GM04503 (cell line): ENCODE measurements at places on chromosomes 2 and 18.
A peak's percentile ranks its signal among the peaks of the same experiment; 100 is the strongest.

- no peak for DNase-seq
Measured at GRCh38 chr2:206098471-206098870, 12.5 kb upstream of the INO80D start.

DNA sequence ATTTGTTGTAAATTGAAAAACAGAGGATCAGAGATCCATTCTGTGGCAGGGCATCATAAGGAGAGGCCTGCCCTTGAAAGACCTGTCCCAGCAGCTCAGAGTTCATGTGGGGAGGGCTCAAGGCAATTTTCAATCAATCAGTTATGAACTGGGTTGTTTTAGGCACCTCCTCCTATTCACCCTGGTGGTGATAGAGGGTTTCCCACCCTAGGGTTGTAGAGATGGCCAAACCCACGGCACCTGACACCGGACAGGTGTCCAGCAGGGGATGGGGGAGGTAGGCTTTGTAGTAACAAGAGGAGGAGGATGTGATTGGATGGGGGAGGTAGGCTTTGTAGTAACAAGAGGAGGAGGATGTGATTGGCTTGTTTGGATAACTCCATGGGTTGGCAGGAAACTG, 205.7 kb downstream of the SOCS6 start:
- DNase-seq, result no peak

- DNase-seq, result no peak
Measured at GRCh38 chr2:157489983-157490382, 46.1 kb upstream of the CYTIP start.

- DNase-seq, result no peak
Measured at GRCh38 chr2:45640576-45640975, 10.9 kb upstream of the PRKCE start.

DNA sequence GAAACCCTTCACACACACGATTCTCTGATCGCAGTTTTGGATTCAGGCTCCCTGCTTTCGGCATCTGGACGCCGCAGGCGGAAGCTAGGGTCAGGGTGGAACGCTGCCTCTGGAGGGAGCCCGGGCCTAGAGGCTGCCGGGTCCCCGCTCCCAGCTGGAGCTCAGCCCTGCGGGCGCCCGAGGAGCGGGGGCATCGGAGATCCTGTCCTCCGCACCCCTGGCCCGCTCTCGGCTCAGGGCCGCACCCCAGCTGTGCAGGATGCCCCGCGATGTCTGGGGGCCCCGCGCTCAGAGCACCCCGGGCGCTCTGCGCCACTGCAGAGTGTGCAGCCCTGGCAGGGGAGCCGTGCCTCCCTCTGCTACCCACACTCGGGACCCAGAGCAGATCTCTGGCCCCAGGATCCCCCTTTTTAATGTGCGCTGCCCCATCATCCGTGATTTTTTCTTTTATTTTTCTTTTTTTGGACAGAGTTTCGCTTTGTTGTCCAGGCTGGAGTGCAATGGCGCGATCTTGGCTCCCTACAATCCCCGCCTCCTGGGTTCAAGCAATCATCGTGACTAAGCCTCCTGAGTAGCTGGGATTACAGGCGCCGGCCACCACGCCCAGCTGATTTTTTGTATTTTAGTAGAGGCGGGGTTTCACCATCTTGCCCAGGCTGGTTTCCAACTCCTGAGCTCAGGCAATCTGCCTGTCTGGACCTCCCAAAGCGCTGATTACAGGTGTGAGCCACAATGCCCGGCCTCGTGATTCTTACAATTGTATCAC, 54.8 kb upstream of the TUBA3E start:
- no peak for DNase-seq

- no peak for DNase-seq
Measured at GRCh38 chr2:200258081-200258480, 48.4 kb upstream of the SPATS2L start.

DNA sequence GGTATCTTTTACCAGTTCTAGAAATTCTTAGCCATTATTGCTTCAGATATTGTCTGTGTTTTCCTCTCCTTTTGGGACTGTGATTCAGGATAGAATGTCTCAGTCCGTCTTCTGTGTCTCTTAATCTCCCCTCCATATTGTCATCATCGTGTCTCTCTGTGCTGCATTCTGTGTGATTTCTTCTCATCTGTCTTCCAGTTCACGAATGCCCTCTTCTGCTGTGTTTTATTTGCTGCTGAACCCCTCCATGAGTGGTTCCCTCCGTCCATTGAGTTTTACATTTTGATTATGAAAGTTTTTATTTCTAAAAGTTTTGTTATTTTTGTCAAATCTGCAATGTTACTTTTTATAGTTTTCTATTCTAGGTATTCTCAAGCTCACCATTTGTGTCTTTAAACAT, 11.7 kb downstream of the D2HGDH start:
- no peak for DNase-seq

GRCh38 chr2:225104321-225104720, 62.1 kb upstream of the DOCK10 start:
- no peak for DNase-seq

- DNase-seq, result no peak
Measured at GRCh38 chr18:484749-485464, 15.6 kb downstream of the COLEC12 start.

- DNase-seq, result no peak
Measured at GRCh38 chr18:9008709-9009635, 93.5 kb upstream of the NDUFV2 start.

DNA sequence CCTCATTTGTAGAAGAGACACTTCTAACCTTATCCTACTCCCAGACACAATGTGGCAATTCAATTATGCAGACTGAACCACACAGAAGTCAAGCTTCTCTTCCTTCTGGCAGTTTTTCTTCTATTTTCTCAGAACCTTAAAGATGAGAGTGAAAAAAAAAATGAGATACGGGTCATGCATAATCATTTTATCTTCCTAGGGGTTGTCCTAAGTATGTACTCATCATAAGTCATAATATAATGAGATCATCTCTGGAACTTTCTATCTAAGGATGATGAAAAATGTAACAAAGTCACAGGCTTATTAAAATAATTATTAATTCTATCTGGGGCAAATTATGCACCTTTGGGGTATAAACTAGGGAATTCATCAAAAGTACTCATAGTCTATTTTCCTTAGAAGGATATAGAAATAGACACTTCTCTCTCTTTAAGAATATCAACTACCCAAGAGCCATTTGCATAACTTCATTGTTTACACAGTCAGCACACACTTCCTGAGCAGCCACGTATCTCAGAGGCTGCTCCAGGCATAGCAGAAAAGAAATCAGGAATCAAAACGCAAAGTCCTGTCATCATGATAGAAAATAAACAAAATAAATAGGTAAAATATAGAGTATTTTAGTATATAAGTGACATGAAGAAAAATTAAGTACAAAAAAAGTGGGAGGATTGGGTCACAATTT, 345.9 kb upstream of the SPHKAP start:
- no peak for DNase-seq

DNA sequence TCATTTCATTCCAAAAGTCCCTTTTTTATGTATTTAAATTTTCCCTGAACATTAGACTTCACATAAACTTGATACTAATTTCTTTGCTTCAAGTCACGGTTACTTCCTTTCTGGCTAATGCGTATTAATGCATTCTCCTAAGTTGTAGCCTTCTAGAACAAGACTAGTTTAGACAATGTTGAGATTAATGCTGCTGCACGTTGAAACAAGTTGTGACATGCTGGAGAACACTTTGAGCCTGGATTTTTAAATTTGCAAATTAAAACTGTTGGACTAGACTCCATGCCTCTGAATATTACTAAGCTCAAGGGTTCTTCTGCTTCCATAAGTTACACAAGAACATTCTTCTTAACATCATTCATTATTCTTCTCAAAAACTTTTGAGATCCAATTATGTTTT, 29.1 kb downstream of the ID2 start:
- no peak for DNase-seq

- DNase-seq, result no peak
Measured at GRCh38 chr18:41681138-41681880, 273.7 kb upstream of the PIK3C3 start.

DNA sequence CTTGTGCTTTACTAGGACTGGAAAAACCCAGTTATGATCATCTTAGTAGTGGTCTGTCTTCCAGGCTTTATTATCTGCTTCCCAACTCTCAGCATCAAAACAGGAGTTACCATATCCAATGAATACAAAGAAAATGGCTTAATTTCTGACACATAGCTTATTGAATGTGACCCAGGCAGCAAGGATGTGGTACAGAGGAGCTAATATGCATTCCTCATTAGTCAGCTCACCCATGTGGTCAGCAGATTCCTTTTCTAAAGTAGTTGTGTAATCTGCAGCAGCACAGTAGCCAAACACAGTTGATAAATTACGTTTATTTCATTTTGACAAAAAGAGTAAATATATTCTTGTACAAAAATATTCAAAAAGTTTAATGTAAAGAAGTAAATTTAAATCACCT, 43.6 kb downstream of the TSPYL6 start:
- DNase-seq, result peak; percentile 89

GRCh38 chr2:237042101-237042500, 43.6 kb upstream of the COPS8 start:
- DNase-seq, result no peak

DNA sequence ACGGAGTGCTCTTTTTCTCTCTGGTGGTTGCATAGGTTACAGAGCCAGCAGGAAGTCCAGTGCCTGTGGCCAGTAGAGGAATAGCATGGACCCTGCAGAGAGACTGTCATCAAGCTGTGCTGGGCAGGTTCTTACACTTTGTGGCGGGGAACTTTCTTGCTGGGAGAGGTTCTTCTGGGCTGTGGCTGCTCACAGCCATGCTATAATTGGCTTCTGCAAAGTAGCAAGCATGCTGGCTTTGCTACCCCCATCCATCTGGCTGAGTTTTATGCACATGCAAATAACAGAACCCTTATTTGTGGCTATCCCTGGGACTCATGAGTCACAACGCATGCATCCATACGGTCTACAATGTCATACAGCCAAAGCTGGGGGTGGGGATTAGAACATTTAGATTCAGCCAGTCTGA, 68.9 kb downstream of the PLCL1 start:
- DNase-seq, result no peak

GRCh38 chr2:176473177-176473576, 203.9 kb downstream of the MTX2 start:
- no peak for DNase-seq

- DNase-seq, result no peak
Measured at GRCh38 chr2:120680136-120680761, 55.4 kb upstream of the GLI2 start.

- DNase-seq, result no peak
Measured at GRCh38 chr18:39455285-39455684, 1889.7 kb upstream of the CELF4 start.

- no peak for DNase-seq
Measured at GRCh38 chr2:47510745-47511144, 107.8 kb downstream of the MSH2 start.

DNA sequence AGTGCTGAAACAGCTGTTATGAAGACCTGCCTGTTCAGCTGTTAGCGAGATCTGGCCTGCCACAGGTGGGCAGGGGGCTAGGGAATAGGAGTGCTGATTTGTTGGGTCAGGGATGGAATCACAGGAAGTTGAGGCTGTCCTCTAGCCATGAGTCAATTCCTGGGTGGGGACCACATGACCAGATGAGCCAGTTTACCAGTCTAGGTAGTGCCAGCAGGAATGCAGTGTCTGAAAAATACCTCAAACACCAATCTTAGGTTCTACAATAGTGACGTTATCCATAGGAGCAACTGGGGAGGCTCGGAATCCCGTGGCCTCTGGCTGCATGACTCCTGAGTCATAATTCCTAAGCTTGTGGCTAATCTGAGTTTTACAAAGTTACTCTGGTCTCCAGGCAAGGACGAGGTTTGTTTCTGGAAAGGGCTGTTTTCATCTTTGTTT, 44.9 kb downstream of the DYSF start:
- DNase-seq, result peak; percentile 64

DNA sequence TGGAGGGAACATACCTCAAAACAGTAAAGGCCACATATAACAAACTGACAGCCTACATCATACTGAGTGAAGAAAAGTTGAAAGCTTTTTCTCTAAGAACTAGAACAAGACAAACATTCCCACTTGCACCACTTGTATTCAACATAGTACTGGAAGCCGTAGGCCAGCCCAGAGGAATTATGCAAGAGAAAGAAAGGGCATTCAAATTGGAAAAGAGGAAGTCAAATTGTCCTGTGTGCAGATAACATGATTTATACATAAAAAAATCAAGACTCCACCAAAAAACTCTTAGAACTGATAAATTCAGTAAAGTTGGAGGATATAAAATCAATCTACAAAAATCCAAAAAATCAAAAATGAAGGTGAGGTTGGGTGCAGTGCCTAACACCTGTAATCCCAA, 8.0 kb upstream of the KDM3A start:
- no peak for DNase-seq

DNA sequence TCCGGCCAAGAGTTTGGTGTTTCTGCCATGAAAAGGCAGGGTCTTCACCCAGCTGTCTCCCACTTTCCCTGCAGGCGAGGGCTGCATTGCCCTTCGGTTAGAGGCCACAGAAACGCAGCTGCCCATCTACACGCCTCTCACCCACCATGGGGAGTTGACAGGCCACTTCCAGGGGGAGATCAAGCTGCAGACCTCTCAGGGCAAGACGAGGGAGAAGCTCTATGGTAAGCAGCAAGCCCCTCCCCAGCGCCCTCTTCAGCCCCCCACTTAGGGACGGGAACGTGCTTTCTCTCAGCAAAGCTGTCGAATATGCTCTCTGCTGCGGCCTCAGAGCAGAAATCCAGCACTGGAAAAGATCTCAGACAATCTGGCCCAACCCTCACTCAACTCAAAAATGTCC, 57.7 kb upstream of the ATG16L1 start:
- DNase-seq, result no peak

GRCh38 chr2:61759005-61759404, 94.9 kb downstream of the FAM161A start:
- peak; percentile 72 for DNase-seq

DNA sequence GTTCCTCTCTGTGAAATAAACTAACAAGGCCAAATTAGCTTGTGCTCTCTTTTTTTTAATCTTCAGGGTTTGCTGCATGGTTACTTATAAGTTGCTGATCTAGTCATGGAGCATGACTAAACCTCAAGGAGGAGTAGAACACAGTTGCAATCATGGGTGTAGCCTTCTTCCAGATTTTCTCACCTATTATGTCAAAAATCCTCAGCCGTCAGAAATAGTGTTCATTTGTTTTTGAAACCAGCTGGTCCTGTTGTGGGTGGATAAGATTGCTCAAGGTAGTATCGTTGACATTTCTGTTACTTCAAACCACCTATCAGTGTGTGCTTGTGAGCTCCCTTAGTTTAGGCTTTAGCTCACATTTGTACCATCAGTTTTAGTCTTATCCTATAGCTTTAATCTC, 11.2 kb downstream of the RELCH start:
- DNase-seq, result no peak

GRCh38 chr2:47558116-47558767, 155.3 kb downstream of the MSH2 start:
- DNase-seq, result no peak

GRCh38 chr18:11147371-11147951, 1.9 kb downstream of the PIEZO2 start:
- no peak for DNase-seq

DNA sequence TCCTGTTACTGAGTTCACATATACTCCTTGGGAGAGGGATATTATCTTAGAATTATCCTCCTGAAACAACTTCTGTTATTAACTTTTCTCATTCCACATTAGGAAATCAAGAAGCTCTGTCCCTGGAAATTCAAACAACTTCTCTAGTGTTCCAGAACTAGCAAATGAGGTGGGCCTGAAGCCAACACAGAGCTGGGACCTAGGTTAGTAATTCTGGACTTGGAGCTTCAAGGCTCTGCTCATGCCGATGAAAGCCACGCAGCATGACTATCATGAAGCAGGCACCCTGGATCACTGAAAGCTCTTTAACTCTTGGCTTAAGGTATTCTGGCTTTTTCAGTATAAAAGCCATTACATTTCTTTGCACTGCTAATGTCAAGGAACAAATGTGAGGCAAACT, 242.7 kb downstream of the TGIF1 start:
- DNase-seq, result no peak
